ENCODE measurements at places on chromosomes 3 and 15.
A peak's percentile ranks its signal among the peaks of the same experiment; 100 is the strongest.

DNA sequence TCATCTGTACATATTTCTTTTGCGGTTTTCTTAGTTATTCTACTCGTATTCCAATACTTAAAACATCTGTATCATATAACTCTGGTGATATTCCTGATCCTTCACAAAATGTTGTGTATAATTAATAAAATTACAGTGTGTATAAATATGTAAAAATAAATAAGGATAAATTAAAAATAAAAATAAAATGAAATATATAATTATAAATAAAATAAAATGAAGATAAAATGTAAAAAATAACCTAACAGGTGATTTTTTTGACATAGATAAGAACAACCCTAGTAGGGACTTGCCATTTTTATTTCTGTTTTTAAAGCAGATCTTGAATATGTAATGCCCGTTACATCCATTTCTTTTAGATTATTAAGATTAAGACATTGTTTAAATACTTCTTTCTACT is 25.6 kb downstream of the IL1RAP start:
- no peak for DNase-seq

- peak; percentile 8 for DNase-seq
Observed at GRCh38 chr3:49553324-49553691, 969 bp upstream of the BSN start.

GRCh38 chr3:4001976-4002375 is 202.7 kb downstream of the LRRN1 start:
- peak; percentile 18 for DNase-seq

- DNase-seq: no peak
Observed at GRCh38 chr3:154119951-154120350, 1.2 kb upstream of the ARHGEF26 start.

GRCh38 chr3:10915376-10915775 is 77.2 kb upstream of the SLC6A1 start:
- DNase-seq: no peak

DNA sequence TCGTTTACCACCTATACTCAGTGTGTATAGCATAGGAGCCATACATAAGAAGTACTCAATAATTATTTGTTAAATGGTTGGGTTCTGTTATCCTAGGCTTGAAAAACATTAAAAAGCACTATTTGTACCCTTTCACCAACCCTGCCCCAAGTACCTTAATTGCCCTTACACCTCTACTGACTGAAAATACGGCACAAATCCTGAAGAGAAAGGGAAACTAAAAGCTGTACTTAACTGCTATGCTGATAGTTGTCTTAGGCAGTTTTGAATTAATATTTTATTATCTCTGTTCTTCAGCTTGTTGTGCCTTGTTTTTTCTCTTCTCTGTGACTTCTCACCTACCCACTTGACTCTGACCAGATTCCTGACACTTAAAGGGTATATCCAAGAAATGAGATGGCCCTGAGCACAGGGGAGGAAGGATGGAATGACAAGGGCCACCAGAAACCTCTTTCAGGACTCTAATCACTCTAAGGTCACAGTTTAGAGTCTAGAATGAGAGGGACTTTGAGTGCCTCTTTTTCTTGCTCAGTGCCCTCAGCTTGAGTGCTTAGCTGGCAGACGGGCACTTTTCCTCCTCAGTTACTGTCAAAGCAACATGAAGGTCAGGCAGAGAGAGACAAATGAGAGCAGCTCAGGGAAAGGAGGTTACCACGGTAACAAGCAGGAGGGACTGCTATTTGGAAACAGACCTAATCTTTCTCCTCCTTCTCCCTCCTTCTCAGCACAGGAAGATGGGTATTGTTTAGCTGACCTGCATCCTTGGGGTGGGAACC is 136.5 kb downstream of the ZNF609 start:
- DNase-seq: peak; percentile 94

GRCh38 chr3:134028486-134029255 is 1.1 kb downstream of the SLCO2A1 start:
- peak; percentile 51 for DNase-seq

GRCh38 chr3:50610992-50611463 is 546 bp downstream of the CISH start:
- no peak for DNase-seq

DNA sequence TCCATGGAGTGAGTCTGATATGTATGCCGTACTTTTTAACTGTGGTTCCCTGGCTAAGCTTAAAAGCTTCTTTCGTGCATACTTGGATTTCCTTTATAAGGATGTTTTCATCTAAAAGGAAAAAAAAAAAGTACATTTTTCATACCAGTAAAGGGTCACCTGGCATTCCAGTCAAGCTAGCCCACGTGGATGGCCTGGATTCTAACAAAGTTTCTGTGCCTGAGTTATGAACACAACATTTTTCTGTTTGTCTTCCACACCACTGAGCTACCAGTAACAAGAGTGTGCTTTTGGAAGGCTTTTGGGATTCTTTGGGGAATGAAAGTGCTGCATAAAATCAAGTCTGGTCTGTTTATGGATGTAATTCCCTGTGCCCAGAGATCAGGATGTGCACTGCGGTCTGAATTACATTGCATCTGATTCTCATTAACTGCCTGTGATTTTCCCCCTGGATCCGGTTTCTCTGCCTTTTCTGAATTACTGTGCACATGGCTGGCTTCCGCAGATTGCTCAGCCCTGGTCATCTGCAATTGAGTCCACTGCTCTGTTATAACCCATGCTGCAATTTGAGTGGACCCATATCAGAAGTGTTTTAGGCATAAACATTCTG is 38.2 kb upstream of the MAGI1 start:
- no peak for DNase-seq

- peak; percentile 9 for DNase-seq
Observed at GRCh38 chr3:81602781-81603180, 158.7 kb downstream of the GBE1 start.

DNA sequence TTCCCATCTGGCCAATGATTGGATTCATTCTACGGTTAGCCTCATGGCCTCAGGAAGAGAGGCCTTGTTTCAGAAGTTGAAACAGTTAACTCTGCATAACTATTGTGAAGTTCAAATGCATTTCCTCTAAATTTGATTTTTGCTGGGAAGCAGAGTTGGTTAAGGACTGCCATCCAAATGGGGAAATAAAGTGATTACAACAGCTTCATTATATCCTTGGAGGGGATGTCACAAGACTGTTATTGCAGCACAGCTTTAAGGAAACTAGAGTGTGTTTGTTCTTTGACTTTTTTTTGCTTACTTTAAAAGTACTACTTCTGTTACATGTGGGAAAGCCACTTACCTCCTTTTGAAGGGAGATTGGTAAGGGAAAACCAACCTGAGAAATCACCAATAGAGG is 164.8 kb downstream of the AKAP13 start:
- DNase-seq: no peak

GRCh38 chr3:188510366-188510765 is 356.4 kb downstream of the LPP start:
- DNase-seq: no peak

GRCh38 chr3:53890726-53891475 is 758 bp downstream of the SELENOK start:
- DNase-seq: peak; percentile 82

DNA sequence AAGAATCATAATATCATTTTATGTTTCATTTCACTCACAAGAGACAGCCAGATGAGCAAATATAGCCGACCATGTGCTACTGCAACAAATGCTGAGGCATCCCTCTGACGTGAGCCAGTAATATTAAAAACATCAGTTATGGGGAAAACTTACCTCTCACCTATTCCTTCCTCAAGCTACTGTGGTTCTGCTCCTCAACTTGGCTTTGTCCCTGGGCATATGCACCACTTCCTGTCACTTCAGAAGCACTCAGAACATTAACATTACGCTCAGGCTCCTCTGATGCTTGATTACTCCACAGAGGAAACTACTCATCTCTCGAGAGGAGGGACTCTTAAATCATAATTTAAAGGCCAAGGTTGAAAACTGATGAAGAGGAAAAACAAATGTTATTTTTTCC is 457.0 kb upstream of the ALCAM start:
- DNase-seq: no peak

DNA sequence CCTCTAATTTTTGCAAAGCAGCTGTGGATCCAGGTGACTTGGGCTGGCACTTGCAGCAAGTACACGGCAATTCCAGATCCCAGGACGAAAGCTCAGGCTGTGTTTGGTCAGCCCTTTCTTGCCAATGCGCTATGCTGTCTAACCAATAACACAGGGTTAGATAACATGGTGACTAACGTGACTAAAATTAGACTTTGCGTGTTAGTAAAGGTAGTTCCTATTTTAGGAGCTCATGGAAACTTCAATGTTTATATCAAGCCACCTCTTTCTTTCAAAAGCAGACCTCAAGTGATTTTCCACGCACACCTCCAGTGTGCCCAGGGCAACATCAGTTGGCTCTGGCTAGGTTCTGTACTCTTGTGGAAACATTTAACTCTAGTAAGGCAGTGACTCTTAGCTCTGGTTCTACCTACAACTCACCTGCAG is 32.5 kb downstream of the CDCP1 start:
- DNase-seq: no peak

DNA sequence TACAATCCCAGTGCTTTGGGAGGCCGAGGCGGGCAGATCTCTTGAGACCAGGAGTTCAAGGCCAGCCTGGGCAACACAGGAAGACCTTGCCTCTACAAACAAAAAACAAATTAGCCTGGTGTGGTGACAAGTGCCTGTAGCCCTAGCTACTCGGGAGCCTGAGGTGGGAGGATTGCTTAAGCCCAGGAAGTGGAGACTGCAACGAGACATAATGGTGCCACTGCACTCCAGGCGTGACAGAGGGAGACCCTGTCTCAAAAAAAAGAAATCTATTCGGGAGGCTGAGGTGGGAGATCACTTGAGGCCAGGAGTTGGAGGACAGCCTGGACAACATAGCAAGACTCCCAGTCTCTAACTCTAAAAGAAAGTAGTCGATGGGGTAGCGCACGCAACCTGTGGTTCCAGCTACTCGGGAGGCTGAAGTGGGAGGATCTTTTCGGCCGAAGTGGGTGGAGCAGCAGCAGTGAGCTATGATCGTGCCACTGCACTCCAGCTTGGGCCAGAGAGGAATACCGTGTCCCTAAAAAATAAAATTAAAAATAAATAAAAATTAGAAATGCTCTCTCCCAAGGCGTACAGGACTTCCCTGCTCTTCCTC is 775 bp downstream of the C3orf33 start:
- peak; percentile 32 for DNase-seq

- DNase-seq: no peak
Observed at GRCh38 chr3:126022741-126023359, 53.9 kb downstream of the ROPN1B start.

DNA sequence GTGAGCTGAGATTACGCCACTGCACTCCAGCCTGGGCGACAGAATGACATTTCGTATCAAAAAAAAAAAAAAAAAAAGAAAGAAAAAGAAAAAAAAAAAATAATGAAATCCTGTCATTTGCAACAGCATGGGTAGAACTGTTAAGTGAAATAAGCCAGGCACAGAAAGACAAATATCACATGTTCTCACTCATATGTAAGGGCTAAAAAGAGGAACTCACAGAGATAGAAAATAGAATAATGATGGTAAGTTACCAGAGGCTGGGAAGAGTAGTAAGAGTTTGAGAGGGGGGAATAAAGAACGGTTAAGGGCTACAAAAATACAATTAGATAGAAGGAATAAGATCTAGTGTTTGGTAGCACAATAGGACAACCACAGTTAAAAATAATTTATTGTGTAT is 19.7 kb downstream of the DENND6A start:
- no peak for DNase-seq

- DNase-seq: no peak
Observed at GRCh38 chr3:31157047-31157694, 262.7 kb upstream of the GADL1 start.

GRCh38 chr3:187805774-187806173 is 60.5 kb upstream of the BCL6 start:
- DNase-seq: no peak

GRCh38 chr15:47670365-47670764 is 46.9 kb upstream of the SEMA6D start:
- DNase-seq: no peak

DNA sequence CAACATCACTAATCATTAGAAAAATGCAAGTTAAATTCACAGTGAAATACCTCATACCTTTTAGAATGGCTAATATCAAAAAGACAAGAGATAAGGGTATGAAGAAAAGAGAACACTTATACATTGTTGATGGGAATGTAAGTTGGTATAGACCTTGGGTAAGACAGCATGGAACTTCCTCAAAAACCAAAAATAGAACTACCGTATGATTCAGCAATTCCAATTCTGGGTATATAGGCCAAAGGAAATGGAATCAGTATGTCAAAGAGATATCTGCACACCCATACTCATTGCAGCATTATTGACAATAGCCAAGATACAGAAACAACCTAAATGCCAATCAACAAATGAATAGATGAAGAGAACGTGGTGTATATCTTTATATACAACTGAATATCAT is 166.8 kb upstream of the LRRN1 start:
- no peak for DNase-seq

DNA sequence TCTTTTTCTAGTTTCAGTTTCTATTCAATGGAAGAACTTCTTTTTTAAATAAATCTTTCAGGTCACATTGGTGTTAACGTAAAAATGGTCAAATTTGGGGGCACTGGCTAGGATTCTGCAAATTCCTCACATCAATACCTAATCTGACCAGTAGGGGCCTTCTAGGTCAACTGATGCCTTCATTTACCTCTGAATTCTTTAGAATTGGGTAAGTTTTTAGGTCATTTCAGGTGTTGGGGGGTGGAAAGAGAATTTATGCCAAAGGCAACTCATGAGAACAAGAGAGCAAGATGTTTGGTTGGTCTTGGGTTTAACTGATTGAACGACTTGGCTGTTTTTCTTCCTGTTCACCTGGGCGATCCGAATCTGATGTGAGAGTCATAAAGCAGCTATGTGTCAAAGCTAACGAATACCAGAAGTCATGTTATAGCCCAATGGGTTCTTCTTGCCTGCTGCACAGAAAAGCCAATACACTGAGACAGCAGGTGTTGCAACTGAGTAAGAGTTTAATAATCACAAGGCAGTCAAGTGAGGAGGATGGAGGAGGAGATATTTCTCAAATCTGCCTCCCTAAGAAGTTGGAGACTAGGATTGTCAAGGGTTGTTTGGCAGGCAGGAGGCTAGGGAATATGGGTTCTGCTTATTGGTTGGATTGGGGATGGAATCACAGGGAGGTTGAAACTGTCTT is 15.3 kb downstream of the LRRC49 start:
- DNase-seq: no peak

- no peak for DNase-seq
Observed at GRCh38 chr15:68177742-68178141, 27.4 kb downstream of the CALML4 start.

DNA sequence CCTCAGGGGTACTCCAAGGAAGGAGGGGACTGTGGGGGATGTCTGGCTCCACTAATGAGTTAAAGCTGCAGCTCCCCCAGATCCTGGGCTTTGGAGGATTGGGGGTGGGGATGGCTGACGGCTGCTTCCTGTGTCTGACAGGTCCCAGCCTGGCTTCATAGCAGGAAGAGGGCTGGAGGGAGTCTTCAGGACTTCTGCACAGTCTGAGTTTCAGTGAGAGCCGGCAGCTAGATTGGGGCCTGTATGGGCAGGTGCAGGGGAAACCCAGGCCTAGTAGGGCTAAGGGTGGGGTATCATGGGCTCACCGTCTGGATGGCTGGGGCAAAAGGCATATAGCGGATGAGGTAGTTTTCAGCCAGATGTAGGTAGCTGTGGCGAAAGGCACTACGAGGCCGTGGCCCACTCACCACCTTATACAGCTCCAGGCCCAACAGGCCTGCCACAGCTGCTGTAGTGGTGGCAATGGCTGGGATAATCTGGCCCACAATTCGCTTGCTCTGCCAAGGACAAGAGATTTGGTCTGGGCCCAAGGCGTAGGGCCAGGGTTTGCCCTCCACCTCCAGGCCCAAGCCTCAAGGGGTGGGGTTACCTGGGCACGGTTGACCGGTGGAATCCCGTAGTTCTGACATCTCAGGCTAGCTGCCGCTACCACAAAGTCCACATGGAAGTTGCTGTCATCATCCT is 4.5 kb downstream of the INKA1 start:
- no peak for DNase-seq

GRCh38 chr3:133925960-133926735 is 30.5 kb upstream of the RAB6B start:
- DNase-seq: no peak
